ENCODE measurements at places on chromosomes 11 and 22.
A peak's percentile ranks its signal among the peaks of the same experiment; 100 is the strongest.

DNA sequence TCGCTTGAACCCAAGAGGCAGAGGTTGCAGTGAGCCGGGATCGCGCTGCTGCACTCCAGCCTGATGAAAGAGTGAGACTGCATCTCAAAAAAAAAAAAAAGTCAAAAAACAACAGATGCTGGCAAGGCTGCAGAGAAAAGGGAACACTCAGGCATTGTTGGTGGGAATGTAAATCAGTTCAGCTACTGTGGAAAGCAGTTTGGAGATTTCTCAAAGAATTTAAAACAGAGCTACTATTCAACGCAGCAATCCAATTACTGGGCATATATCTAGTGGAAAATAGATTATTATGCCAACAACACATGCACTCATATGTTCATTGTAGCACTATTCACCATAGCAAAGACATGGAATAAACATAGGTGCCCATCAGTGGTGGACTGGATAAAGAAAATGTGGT is 89.7 kb downstream of the EFCAB6 start:
- DNase-seq: no peak

- peak; percentile 48 for DNase-seq
Observed at GRCh38 chr11:61747192-61747966, 5.1 kb upstream of the MYRF start.

DNA sequence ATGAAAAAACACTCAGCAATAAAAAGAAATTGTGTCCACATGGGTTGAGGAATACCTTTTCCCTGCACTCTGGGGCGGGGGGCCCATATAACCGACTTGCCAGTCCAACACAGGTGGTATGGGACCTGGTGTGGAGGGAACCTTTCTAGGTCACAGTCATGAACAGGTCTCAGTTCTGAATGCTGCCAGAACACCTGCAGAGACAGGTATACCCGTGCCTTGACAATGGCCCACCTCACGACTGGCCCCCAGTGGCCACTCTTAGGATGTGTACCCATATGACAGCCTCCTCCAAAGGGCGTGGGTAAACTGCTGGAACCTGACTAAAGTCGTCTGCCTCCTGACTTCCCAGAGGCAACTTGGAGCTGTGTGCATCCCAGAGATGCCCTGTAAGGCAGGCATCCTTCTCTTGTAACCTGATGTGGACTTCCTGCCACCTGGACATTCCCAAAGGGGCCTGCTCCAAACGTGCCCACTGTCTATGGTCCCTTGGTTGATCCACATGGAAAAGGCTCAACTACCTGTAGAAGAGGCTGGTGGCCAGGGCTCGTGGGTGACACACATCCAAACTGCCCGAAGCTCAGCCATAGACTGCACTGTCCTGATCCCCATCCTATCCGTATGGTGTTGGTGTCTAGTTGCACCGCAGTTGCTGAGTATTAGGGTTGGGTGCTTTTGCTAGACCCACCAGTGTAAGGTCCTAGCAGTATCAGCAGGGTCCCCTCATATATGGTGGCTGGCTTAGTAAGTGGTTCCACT is 859.3 kb downstream of the BRD1 start:
- DNase-seq: peak; percentile 23

GRCh38 chr11:9677951-9678350 is 14.1 kb downstream of the SWAP70 start:
- DNase-seq: no peak

DNA sequence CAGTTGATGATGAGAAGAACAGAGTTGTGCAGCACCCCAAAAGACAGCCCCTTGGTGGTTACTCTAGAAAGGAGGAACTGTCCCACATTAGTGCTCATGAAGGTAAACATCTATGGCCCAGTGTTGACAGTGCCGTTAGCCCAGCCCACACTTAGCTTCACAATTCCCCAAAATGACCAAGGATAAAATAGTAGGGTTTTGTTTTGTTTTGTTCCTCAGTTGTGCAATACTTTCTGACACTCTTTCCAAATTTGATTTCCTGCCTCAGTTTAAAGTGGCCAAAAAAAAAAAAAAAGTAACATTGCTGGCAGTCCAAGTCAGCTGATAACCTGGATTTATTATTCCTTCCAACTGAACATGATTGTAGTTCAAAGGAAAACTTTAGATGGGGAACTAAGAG is 269.4 kb downstream of the TMEM135 start:
- no peak for DNase-seq
